ENCODE measurements at places on chromosomes 6 and 20.
A peak's percentile ranks its signal among the peaks of the same experiment; 100 is the strongest.

DNA sequence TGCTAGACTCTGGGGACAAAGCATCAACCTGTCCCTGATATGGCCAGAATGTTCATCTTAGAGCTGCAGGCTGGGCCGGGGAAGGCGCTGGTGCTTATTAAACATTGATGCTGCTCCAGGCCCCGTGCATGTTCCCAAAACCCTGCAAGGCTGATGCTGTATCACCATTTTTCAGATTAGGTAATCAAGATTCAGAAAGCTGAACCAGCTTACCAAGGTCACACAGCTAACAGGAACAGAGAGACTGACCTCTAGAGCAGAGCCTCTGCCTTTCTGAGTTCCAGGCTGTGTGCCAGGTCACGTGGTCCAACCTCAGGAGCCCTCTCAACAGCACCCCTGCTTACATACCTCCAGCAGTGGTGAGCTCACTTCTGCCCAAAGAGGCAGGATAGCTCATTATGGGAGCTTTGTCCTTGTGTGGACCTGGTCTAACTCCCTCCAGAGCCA lies 16.1 kb upstream of the VSTM2L start:
- no peak for DNase-seq

DNA sequence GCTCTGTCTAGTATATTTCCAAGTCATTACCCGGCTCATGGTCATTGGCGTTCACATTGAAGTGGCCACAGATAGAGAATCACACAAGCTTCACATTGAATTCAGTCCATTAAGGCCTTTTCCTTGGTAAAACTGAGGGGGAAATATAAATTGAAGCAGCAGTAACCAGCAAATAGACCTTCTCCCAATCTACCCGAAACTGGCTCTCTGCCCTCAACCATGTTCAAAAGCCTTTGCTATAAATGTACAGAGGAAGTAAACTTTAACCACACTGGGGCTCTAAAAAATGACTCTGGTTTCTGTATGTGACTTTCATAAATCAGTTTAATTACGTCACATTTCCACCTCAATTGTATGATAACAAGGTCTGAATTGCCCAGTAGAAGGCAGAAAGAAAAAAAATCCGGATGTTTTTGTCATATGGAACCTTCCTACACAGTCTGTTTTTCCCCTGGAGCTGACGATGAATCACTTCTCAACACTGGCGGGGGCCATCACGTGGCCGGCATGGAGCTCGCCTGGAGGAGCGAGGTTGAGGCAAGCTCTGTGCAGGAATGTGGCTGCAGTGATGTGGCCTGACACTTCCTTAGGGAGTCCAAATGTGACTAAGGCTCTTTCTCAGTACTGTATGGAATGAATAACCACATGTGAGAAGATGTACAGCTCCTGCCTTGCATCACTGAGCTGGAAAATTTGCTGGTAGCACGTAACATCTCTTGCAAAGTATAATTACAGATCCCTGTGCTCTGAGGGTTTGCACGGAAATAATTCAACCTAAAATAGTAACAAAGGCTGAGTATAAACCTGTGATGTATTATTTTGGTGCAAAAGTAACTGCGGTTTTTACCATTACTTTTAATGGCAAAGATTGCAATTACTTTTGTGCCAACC lies 58.6 kb upstream of the SNX9 start:
- DNase-seq: peak; percentile 96

- no peak for DNase-seq
Observed at GRCh38 chr6:159594750-159595117, 98.3 kb downstream of the SOD2 start.

DNA sequence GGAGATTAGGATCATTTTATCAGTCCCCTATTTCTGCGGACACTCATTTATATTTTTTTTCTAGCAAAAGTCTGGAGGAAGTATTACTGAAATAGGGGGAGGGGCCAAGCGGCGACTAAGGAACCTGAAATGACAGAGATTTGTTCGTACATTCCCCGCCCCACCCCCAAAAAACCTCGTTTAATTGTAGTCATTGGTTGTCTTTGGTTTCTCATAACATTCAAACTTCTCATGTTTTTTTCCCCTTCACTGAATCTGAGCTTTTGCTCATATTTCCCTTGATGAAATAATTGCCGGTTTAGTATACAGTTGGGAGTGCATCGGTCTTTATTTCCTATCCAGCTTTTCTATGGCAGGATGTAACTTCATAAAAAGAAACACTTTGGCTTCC lies 768 bp upstream of the FYN start:
- DNase-seq: no peak

DNA sequence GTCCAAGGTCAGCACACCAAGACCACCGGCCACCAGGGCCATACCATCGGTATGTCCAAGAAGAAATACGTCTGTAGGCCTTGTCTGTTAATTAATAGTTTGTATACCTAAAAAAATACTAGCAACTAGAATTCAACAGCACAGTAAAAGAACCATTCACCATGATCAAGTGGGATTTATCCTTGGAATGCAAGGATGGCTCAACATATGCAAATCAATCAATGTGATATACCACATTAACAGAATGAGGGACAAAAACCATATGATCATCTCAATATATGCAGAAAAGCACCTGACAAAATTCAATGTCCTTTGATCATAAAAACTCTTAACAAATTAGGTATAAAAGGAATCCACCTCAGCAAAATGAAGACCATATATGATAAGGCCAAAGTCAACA lies 24.4 kb downstream of the RPP40 start:
- DNase-seq: no peak

- DNase-seq: no peak
Observed at GRCh38 chr6:4351520-4352321, 216.3 kb upstream of the ECI2 start.

- DNase-seq: no peak
Observed at GRCh38 chr20:51484831-51485230, 57.7 kb downstream of the NFATC2 start.
